ENCODE measurements at places on chromosomes 16 and 17.

DNA sequence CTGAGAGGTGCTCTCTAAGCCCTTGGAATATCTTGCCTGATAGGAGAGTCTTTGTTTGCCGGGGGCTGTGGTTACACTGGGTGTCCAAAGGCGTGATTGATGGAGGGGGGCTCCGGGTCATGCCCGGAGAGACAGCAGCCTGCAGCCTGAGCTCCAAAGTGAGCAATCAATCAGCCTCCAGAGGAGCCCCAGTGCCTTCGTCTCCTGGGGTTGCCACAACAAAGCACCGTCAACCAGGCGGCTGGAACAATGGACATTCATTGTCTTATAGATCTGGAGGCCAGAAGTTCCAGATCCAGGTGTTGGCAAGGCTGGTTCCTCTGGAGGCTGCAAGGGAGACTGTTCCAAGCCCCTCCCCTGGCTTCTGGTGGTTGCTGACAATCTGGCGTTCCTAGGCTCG lies 24.0 kb upstream of the GINS2 start:
- DNase-seq = no peak

GRCh38 chr16:62477796-62478195 lies 441.6 kb upstream of the CDH8 start:
- DNase-seq = no peak

DNA sequence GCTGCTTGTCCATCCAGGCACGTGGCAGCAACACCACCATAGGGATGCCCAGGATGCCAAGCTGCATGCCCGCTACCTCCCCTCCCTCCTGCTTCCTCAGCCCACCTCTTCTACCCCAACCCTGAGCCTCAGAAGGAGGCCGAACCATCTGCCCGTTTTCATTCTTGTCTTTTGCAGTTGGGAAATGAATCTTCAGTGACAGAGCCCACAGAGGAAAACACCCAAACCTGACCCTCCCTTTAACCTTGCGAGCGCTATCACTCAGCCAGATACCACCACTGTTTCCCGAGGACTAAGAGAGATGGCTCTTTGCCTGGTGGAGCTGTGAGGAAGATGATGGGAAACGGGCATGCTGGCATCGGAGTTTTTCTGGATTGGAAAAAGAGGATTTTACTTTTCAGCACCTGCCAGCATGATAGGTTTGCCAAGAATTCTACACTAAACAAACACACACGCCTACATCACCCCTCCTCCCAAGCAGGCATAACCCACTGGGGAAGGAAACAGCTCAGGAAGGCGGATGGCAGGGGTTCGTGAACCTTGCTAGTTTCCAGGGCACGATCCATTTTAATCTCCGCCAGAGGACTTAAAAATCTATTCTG lies 457.4 kb downstream of the SLC39A11 start:
- DNase-seq = no peak

DNA sequence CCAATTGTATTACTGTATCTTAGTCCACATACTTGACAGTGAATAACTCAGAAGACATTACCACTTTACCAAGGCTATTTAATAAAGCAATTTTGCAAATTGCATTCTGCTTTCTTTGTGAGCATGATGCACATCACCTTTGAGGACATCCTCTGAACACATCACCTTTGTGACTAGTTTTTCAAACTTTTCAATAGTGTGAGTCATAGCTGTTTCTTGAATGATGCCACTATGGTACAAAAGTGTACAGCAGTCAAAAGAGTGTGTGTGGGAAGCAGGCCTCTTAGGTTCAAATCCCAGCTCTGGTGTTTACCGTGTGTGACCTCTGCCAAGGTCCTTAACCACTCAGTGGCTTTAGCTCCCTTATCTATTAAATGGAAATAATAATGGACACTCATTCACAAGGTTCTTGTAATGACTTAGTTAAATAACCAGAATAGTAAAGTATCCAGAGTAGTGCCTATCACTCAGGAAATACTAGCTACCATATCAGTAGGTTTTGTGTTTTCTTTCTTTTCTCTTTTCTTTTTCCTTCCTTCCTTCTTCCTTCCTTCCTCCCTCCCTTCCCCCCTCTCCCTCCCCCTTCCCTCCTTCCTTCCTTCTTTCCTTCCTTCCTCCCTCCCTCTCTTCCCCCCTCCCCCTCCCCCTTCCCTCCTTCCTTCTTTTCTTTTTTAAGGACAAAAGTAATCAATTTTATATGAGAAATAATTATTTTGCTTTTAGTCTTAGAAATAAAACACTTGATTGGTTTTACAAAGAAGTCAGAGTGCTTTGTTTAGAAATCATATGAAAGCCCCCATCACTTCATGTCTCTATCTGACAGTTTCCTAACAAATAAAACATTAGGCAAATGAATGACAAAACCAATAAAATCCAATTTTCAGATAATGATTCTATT lies 178.9 kb downstream of the MYO1D start:
- DNase-seq = no peak

DNA sequence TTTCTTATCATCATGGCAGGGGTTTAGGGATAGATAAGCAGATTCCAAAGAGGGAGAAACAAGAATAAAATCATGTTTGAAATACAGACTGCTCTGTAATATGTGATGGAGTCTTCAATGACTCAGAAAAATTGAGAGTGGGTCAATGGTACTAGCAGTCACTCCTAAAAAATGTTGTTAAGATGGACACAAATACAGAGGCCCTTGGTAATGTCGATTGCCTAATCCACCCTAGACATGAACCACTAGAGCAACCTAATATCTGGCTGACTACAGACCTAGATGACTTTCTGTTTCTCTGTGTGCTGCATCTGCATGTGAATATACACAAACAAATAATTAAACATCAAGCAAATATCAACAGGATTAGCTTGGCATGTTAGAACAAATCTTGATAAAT lies 135.8 kb downstream of the CDH8 start:
- no peak for DNase-seq

DNA sequence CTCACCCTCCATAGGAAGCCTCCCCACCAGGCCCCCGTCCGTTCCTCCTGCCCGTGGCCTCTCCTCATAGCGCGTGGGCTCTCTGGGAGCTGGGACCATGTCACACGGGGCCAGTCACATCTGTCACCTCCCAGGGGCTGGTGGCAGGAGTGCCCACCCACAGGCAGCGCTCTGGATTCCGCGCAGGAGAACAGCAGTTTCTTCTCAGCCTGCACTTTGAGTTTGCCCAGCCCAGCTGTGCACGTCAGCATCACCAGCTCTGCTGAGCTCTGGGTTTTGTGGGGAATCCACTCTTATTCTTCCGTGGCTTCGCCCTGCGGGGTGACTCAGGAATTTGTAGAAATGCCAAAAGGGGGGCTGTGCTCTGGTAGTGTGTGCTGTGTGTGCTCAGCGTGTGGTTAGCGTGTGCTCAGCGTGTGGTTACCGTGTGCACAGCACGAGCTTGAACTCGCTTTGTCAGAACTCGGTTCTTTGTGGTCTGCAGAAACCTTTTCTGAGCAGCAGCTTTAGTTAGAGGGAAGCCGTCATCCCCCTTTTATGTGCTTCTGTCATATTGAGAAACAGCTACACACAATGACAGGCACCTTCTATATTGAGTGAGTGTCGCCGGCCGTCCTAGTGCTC lies 3.2 kb downstream of the ACSF3 start:
- DNase-seq = no peak

- no peak for DNase-seq
These were observed 137.0 kb upstream of the TP53TG3D start for GRCh38 chr16:32116080-32116479.

DNA sequence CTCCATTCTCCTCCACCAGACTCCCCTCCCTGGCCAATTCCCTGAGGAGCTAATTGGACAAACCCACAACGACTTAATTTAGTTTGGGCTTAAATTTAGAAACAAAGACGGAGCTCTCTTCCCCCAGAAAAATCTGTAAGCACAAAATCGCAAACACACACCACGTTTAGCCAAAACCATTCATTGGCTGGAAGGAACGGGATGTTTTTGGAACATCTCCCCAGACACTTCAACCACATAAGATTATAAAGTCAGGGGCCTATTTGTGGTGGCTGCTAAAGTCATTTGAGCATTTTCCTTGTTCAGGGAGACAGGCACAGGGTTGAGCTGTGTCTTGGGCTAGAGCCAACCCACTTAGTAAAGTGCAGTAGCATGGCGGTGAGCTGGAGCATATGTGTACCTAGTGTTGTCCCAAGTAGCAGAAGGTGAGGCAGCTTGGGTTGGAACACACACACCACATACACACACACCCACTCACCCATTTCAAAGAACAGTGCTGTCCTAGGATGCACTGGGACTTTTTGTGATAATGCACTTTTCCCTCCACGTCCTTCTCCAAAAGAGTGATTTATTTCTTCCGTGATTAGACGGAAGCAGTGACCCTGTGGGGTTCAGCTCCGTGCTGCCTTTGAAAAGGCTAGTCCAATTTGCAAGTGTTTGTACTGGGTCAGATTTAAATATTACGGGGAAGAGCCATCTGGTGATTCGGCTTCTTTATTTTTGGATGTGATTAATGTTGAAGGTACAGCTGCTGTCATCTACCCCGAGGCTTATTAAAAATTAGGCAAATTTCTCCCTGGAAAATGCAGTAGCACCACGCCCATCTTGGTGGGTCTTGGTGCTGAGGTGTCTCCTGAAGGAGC lies 32.2 kb downstream of the ELAC2 start:
- DNase-seq = no peak

DNA sequence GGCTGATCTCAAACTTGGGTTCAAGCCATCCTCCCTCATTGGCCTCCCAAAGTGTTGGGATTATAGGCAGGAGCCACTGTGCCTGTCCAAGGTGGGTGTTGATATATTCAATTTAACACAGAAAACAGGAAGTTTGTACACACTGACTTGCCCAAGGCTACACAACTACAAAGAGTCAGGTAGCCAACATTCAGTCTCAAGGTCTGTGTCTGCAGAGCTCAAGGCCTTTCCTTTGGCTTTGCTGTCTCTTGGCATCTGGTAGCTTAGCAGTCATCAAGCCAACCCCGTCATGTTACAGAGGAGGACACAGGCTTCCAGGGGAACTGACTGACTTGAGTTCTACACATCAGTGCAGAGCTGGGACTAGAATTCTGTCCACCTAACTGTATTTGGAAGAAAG lies 11.9 kb upstream of the MEFV start:
- DNase-seq = no peak

- no peak for DNase-seq
These were observed 85.5 kb upstream of the MSI2 start for GRCh38 chr17:57170866-57171265.

DNA sequence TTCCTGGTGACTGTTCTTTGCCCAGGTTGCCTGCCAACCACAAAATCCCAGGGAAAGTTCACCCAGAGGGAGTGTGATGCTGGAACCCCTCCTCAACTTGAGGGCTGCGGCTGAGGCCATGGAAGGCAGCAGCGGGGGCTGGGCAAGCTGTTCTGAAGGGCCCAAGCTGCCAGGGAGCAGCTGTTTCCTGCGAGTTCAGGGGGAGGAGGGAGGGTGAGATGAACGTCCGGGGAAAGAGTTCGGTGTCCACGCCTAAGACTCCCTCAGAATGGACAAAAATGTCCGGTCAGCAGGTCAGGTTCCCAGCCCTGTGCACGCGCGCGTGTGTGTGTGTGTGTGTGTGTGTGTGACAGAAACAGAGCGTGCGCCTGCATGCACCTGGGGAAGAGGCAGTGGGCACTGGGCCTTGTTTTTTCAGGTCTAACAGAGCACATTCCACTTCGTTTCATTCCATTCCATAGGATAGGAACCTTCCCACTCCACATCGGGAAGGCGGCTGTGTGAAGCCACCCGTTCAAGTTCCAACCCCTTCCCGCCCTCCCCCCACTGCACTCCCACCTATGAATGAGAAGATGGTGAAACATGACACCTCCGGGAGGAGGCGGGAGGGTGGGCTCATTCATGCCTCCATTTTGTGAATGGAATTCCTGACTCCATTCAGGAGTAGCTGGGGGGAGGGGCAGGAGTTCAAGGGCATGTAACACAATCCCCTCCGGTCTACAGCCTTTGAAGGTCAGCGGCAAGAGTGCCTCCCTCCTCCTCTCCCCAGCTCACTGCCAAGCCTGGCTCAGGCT lies 15.7 kb downstream of the ETV4 start:
- peak; percentile 95 for DNase-seq

- peak; percentile 61 for DNase-seq
These were observed 51.6 kb downstream of the NT5M start for GRCh38 chr17:17354560-17355349.

GRCh38 chr16:20026361-20027072 lies 47.2 kb downstream of the GPR139 start:
- no peak for DNase-seq

- no peak for DNase-seq
These were observed 8.5 kb downstream of the GAA start for GRCh38 chr17:80109713-80110446.

All from COLO829 (cell line).